ENCODE measurements at places on chromosomes 7 and 10. TPM values are rescaled to one million over a fixed set of nuclear protein-coding genes. Genes with fewer than 3 reads are reported as not detected.

- H3K4me3 ChIP-seq, result no peak overlapping the region
- no peaks in the 10 kb centered on the region for H3K4me1 ChIP-seq
- DNase-seq, result no peak
- no peaks in the 10 kb centered on the region for H3K36me3 ChIP-seq
- H3K27me3 ChIP-seq, result peaks cover 13% of the 10 kb centered on the region
Observed at GRCh38 chr7:121026159-121026558, 37.6 kb downstream of the CPED1 start.

GRCh38 chr7:3164380-3164792 is 120.7 kb upstream of the CARD11 start:
- H3K4me1 ChIP-seq, result no peaks in the 10 kb centered on the region
- H3K36me3 ChIP-seq, result no peaks in the 10 kb centered on the region
- H3K27me3 ChIP-seq, result peaks cover 6% of the 10 kb centered on the region
- no peak overlapping the region for H3K27ac ChIP-seq
- DNase-seq, result no peak
- no peak overlapping the region for H3K4me3 ChIP-seq

DNA sequence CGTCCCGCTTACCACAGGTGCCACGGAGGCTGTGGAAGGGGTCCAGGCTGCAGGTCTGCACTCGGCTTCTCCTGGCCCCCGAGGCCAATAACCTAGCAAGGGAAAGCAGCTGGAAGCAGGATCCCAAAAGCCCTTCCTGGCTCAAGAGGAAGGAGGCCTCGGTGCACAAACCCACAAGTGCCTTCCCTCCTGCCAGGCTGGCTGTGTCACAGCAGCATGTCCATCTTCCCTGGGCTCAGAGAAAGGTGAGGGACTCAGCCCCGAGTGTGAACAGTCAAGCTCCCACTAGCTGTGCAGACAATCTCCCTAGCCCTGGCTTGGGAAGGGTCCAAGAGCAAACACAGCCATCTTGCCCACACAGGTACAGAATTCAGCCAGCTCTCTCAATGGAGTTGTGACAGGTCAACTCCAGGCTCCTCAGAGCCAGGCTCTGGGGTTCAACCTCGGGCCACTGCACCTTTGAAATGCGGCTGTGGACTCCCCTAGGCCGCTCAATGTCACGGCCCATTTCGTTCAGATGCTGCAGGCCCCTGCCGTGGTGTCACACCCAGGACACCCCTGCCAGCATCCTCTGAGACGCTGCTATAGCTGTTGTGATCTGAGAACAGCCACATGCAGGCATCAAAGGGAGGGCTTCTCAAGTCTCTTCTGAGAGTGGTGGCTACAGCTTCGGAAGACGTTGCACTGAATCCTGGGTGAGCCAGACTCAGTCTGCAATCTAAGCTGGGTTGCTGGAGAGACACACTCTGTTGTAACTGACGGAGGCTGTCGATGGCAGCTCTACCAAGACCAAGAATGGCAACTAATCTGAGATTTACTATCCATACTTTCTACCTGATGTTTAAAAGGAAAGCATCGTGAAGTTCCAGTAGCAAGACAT is 137.9 kb downstream of the DIP2C start:
- no peak overlapping the region for H3K27ac ChIP-seq
- peaks cover 37% of the 10 kb centered on the region for H3K27me3 ChIP-seq
- no peak for DNase-seq
- no peak overlapping the region for H3K4me3 ChIP-seq
- no peaks in the 10 kb centered on the region for H3K36me3 ChIP-seq

IFIT1 gene
- total RNA-seq, result 7.2 TPM
